Stimulated activated CD8-positive, alpha-beta memory T cell treated with anti-CD3 and anti-CD28 coated beads, Interleukin-7, amount 100 ng/mL, for 48 hours (primary cell): ENCODE measurements at places on chromosomes 12 and 14.

DNA sequence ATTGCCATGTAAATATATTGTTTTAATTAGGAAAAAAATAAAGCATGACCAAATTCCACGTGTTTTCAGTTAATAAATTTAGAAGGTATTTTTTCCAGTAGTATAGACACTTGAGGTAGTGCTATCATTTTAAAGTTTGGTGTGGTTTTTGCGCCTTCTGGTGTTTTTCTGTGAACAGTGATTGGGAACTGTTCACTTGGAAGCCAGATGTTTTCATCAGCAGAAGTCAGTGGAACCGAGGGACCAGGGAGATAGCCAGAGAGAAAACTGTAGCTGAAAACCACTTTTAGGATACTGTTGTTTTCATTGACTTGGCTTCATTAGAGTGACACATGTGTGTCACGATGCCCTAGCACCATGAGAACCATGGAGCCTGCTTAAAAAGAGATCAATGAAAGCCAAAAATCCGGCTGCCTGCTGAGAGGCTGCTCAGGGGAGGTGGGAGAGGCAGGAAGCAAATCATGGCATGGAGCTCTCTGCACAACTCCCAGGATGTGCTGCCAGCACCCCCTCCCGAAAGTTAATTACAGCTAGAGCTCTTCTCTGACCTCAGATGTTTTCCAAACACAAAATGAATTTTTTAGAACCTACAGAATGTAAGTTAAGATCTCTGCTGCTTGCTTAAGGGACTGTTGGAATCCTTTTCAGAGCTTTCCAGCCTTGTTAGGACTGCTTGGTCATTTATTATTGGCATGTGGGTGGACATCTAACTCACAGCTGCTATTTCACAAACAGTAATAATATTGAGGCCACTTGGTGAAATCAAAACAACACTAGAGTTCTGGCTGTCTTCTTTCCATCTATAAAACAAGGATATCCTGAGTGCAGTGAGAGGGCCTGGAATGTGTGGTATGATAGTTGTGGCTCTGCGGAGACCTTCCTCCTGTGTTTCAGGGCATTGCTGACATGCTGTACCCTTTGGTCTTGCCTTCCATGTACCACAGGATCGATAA is 192.3 kb downstream of the ANO4 start:
- no peak for DNase-seq

DNA sequence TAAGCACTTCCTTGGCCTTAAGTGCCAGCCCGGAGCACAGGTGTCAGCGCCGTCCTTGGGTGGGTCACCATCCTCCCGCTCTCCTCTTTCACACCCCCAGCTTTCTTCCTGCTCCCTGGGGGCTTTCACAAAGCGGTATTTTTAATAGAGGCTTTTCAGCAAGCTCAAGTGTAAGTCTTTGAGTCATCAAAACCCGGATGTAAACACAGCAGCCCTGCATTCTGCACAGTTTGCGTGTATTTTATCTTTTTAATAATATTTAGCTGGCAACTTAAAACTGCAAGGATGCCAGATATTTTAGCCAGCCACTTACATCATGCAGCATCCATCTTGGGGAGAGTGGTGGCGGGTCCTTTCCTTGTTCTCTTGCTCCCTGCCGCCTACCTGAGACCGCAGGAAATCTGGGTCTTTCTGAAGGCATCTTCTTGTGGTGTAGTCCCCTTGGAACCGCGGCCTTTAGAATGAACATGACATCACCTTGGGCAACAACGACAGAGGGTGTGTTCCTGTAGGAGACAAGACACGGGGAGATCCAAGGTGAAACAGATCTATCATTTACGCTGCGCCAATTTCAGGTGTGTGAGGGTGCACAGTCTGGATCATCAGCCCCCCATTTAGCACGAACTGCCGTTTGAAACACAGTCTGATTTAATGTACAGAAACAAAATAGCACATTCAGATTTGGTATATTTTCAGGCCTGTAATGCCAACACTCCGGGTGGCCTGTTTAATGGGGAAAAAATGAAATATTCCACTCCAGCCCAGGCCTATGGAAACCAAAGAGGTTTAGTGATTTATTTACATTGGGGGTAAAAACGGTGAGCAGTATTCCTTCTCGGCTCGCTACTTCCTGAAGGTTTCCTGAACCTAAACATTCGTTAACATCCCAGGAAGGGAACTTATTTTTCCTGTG is 12.5 kb upstream of the IRF2BPL start:
- no peak for DNase-seq

DNA sequence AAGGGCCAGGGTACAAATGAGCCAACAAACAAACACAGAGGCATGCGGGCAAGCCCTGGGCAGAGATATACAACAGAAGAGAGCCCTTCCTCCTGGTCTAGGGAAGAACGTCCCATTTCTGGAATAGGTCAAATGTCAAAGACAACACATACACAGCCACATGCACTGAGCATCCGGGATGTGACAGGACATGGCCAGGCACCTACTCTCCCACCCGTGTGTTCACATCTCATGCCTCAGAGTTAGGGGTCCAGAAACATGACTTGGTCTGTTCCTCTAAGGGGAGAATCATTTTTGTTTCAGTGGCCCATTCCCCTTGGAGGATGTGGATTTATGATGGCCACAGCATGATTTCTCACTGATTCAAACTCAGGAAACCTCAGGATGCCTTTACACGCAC is 801 bp upstream of the ASB2 start:
- DNase-seq: no peak

- DNase-seq: no peak
Measured at GRCh38 chr12:95859344-95859816, 628 bp downstream of the SNRPF start.

DNA sequence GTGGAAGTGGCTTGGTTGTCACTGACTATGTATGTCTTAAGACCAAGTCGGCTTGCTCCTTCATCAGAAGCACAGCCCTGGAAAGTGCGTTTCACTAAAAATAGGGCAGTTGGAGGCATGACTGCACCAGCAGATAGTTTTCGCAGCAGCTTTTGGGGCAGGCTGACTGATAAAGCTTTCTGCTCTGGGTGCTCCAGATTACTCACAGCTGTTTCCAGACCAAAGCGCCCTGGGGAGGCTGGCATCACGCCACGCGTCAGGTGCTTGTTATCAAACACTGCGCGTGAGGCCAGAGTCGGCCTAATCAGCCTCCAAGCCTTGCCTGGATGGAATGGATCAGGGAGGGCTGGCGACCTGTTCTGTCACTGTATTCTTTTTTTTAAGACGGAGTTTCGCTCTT is 13.3 kb upstream of the LRRC10 start:
- DNase-seq: no peak

GRCh38 chr12:88574278-88574677 is 6.0 kb downstream of the KITLG start:
- DNase-seq: no peak
